HCEC 1CT (cell line): ENCODE measurements at places on chromosomes 2 and 18.
A peak's percentile ranks its signal among the peaks of the same experiment; 100 is the strongest.

- DNase-seq, result no peak
These were observed 25.1 kb upstream of the INPP4A start for GRCh38 chr2:98419544-98419943.

- no peak for DNase-seq
These were observed 47.3 kb downstream of the POU3F3 start for GRCh38 chr2:104901037-104901881.

- no peak for DNase-seq
These were observed 381.4 kb downstream of the RAD51AP2 start for GRCh38 chr2:17136877-17137276.

DNA sequence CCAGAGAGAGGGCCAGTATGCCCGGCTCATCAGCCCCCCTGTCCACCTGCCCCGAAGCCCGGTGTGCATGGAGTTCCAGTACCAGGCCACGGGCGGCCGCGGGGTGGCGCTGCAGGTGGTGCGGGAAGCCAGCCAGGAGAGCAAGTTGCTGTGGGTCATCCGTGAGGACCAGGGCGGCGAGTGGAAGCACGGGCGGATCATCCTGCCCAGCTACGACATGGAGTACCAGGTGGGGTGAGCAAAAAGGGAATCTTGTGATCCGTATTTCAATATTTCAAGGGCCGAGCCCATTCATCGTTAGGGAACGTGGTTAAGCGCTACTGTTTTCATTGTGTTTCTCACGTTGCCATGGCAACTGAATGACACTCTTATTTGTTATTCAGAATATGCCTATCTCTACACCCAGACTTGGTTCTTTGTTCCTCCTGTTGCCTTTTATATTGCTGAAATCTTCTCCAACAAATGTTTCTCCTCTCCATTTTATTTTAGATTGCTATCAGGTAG lies 81.5 kb downstream of the NRP2 start:
- peak; percentile 76 for DNase-seq

DNA sequence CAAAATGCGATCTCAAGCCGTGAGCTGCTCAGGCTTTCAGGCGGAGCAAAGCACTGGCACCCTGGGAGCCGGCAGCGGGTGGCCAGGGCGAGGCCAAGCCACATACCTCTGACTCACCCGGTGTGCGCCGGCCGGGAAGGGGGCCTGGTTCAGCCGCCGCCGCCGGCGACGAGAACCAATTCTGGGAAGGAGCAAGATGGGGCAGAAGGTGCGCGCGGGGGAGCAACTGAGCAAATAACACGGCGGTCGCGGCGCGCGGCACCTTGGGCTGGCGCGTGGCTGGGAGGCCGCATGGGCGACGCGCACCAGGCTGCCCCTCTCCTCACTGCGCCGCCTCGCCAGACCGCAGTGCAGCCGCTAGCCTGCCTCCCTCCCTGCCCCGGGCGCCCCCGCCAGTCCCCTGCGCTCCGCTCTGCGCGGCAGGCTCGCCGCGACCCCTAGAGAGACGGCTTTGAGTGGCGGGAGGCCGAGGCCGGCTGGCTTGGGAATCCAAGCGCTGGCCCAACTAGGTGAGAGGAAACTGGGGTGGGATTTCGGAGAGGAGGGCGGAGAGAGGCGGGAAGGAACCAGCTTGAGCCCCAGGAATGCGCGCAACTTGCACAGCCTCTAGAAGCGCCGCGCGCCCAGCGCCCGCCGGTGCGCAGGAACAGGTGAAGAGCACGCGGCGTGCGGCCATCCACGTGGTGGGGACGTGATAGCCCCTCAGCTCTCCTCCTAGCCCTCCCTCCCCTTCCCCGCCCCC lies 3.2 kb downstream of the NRP2 start:
- DNase-seq, result peak; percentile 69

- DNase-seq, result no peak
These were observed 216.0 kb downstream of the DSEL start for GRCh38 chr18:67300498-67300897.

- no peak for DNase-seq
These were observed 128.2 kb upstream of the ALKAL2 start for GRCh38 chr2:415986-416610.

GRCh38 chr2:239496700-239497099 lies 95.9 kb upstream of the HDAC4 start:
- DNase-seq, result no peak

DNA sequence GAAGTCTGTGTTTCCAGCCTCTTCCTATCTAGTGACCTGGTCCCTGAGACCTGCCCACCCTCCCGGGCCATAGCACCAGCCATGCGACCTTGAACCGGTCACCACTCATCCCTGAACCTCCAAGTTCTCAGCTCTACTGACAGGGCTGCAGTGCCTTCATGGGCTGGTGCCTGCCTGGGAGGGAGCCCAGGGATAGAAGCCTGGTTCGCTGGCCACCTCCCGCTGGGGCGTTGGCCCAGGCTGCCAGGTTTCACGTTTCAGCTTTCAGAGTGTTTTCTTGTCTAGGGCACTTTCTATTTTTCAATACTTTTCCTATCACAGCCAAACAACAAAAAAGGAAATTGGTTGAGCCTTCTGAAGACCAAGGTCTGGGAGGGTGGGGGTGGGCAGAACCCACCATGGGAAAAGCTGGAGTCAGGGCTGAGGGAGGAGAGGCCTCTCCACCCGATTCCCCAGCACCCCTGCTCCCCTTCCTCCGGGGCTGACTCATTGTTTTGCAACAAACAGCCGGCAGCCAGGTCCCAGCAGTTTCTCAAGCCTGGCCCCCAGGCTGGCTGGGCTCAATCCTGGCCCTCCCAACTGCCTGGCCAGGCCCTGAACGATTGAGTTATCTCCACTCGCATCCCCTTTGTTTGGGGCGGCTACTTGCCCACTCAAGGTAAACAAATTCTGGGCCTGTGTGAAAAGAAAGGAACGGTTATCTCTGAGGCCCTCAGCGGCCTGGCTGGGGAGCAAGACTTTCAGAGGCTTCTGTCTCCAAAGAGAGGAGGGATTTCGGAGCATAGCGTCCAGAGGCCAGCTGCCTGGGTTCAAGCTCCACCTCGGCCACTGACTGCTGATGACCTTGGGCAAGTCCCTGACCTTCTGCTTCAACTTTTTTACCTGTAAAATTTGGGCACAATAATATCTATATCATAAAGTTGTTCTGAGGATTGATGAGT lies 47.5 kb downstream of the ZFP36L2 start:
- DNase-seq, result peak; percentile 73

DNA sequence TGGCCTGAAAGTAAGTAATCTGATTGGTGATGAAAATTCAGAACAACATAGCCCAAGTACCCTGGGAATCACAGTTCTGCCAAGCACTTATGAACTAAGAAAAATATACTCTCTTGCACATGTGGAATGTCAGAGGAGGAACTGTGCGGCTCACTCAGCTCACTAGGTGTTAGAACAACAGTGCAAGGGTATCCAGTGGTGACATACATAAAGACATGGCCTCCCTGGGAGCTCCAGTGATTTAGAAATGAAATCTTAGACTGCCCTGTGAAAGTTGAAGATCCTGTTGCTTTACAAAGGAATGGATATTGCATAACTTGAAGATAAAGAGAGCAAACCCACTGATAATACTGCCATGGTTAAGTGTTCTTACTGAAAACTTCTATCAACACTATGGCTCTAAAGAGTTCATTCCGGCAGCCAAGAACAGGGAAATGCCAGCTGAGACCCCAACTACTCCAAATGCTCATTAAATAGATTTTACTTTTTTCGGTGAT lies 246.2 kb downstream of the ARHGAP15 start:
- DNase-seq, result no peak

GRCh38 chr18:23837591-23837990 lies 148.3 kb downstream of the LAMA3 start:
- peak; percentile 87 for DNase-seq

GRCh38 chr2:153005071-153005730 lies 286.8 kb downstream of the ARL6IP6 start:
- DNase-seq, result no peak

- peak; percentile 7 for DNase-seq
These were observed 32.3 kb downstream of the MAP3K2 start for GRCh38 chr2:127355407-127356008.

GRCh38 chr2:20916604-20917286 lies 93.8 kb upstream of the LDAH start:
- DNase-seq, result peak; percentile 63

DNA sequence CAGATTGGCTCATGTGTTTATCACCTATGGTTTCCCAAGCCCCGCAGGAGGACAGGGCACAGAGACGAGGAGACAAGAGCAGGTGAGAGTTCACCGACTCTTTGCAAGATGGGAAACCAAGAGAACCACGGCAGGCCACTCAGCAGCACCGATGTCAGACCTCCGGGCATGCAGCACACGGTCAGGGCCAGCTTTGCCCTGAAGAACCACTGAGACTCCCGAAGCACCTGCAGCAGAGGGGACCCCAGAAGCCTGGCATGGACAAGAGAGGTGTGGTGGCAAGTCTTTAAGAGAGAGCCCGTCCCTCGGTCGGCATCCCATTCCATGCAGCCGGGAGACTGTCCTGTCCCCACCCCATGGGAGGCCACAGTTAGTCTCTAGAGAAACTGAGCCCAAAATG lies 36.6 kb upstream of the TAF1B start:
- no peak for DNase-seq

GRCh38 chr2:216770717-216771116 lies 75.4 kb upstream of the IGFBP5 start:
- no peak for DNase-seq

GRCh38 chr2:215619989-215620388 lies 184.1 kb upstream of the FN1 start:
- DNase-seq, result no peak

DNA sequence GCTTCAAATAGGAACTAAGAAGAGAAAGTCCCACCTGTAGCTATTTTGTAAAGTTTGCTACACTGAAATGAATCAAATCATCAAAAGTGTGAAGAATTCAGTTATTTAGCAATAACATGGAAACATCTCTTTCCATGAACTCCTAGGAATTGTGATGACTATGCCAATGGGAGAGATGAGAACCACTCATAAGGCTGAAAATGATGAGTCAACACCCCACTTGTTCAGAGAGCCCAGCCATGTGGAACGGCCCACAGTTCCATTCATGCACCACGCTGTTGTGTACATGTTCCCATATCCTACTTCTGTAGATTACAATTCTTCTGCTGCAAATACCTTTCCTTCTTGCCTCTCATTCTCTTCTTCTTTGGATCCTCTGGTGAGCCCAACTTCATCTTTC lies 645.5 kb upstream of the ID2 start:
- no peak for DNase-seq

DNA sequence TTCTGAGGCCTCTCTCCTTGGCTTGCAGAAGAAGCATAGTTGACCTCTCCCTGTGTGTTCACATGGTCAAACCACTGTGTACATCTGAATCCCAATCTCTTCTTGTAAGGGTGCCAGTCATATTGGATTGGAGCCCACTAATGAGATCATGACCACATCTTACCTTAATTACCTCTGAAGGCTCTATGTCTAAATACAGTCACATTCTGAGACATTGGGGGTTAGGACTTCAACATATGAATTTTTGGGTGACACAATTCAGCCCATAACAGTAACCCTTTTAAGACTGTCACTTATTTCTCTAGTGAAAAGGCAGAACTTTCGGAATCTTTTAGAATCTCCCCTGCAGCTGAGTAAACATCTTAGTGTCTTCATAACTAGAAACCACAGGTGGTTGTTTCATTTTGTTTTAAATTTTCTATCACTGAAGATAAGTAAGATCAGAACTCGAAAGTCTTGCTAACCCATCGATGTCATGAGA lies 33.3 kb downstream of the BMP10 start:
- DNase-seq, result no peak

DNA sequence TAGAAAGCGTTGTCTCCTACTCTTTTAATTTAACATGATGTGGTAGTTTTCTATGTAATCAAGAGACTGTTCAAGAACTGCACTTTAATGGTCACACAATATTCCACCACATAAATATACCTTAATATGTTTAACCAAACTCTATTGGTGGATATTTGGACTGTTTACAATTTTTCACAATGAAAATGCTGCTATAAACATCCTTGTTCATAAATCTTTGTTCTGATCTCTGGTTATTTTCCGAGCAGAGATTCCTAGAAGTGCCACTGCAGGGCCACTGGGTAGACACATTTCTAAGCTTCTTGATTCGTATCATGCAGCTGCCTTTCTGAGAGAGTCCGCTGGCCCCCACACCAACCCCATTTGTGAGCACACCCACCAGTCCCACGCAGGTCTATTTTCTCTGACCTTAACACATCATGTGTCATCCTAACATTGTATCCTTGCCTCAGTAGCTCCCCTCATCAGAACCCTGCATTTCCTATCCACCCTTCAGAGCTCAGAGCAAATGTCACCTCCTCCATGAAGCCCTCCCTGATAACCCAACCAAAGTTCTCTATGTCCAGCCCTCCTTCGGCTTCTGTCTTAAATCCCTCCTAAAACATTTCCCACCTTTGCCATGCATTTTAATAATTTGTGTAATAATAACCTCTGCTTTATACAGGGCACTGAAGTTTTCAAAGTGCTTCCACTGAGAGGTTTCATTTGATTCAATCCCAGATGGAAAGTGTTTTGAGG lies 26.6 kb downstream of the KCNK3 start:
- DNase-seq, result no peak

GRCh38 chr2:165876712-165877111 lies 76.9 kb downstream of the TTC21B start:
- DNase-seq, result no peak

GRCh38 chr2:46831869-46832265 lies 83.7 kb downstream of the MCFD2 start:
- no peak for DNase-seq

- no peak for DNase-seq
These were observed 76.2 kb downstream of the PSMG2 start for GRCh38 chr18:12779043-12779442.

GRCh38 chr2:9445089-9445488 lies 21.6 kb downstream of the CPSF3 start:
- no peak for DNase-seq

- no peak for DNase-seq
These were observed 161.5 kb downstream of the NAPG start for GRCh38 chr18:10687161-10687925.

- DNase-seq, result no peak
These were observed 58.2 kb downstream of the PPP1R1C start for GRCh38 chr2:182043861-182044260.

- no peak for DNase-seq
These were observed 247.3 kb downstream of the LPIN1 start for GRCh38 chr2:11993749-11994148.

- peak; percentile 52 for DNase-seq
These were observed 253.8 kb downstream of the TGIF1 start for GRCh38 chr18:3703732-3704176.

GRCh38 chr18:3498698-3499471 lies 48.9 kb downstream of the TGIF1 start:
- DNase-seq, result no peak

DNA sequence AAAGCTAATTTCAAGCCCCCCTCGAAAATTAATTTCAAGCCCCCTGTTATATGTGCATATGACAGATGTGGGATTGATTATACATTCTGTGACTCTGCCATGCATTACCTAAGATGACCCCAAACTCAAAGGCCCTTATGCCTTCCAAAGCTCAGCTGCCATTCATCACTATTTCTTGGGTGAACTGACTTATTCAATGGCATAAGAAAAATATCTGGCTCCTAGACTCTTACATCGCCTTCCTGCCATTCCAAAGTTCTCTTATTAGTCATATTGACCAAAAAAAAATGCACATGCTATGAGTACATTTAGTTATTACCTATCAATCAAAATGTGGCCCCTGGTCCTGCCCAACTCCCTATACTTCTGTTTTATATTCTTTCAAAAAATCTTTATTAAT lies 291.8 kb upstream of the CHAC2 start:
- peak; percentile 63 for DNase-seq
